ENCODE measurements at places on chromosomes 13 and 19.

GRCh38 chr19:3785938-3786824, at the start of gene MATK:
TSS of gene MATK (minus strand) at chr19:3786381. CDS start at chr19:3785135, 1,246 bp downstream.
- DNase-seq: no peak

DNA sequence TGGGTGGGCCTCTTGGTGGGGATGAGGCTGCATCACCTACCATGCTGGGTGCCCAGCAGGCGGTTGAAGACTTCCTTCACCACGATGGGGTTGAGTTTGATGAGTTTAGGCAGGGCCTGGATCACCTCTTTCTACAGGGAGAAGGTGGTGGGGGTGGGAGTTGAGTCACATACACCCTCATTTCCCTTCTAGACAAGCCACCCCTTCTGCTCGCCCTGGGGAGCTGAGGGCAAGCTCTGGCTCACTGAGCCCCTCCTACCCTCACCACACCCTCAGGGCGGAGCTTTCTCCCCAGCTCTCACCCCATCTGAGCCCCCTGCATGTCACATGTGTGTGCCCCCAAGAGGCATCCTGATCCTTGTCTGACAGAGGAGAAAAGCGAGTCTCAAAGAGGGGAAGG, 7.6 kb upstream of the RSPH6A start:
- no peak for DNase-seq

DNA sequence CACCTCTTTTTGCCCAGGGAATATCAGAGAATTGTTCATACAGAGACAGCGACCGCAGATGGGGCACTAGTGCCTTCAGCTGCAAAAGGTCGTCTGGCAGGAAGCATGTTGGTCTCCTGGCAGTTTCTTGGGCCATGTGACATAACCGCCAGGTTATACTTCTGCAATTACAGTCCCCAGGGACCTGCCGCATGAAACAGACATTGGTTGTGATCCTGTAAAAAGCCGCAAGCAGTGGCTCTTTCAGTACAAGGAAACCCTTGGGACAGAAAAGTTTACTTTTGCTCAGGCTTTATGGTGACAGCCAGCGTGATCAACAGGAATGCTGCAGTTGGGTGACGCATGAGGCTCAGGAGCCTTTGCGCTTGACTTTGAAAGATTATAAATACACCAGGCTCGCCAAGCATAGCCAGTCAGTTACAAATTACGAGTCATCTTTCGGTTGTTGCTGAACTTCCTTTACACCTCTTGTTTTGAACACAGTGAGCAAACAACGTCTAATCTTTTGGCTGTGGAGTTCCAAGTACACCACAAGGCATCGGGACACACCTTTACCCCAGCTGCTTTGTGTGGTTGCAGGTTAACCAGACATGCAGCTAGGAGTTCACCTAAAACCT, 50.5 kb upstream of the UBE2L5 start:
- no peak for DNase-seq

GRCh38 chr19:10079031-10079453, 7.1 kb upstream of the SHFL start:
- no peak for DNase-seq

DNA sequence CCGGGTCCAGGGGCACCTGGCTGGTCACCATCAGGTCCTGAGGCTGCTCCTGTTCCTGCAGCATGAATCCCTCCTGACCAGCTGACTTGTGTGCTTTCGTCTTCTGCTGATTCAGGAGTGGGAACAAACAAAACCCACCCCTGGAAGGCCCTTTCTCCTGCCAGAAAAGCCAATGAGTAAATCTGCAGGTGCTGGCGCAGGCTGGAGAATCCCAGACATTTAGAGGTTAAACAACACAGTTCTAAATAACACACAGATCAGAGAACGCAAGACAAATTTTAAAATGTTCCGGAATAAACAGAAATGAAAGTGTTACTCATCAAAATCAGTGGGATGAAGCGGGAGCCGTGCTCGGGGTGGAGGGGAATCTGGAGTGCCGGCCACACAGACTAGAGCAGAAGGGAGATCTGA, 60.6 kb upstream of the C13orf46 start:
- DNase-seq: no peak

- no peak for DNase-seq
These were observed 570.9 kb downstream of the PCDH9 start for GRCh38 chr13:66659286-66659685.

DNA sequence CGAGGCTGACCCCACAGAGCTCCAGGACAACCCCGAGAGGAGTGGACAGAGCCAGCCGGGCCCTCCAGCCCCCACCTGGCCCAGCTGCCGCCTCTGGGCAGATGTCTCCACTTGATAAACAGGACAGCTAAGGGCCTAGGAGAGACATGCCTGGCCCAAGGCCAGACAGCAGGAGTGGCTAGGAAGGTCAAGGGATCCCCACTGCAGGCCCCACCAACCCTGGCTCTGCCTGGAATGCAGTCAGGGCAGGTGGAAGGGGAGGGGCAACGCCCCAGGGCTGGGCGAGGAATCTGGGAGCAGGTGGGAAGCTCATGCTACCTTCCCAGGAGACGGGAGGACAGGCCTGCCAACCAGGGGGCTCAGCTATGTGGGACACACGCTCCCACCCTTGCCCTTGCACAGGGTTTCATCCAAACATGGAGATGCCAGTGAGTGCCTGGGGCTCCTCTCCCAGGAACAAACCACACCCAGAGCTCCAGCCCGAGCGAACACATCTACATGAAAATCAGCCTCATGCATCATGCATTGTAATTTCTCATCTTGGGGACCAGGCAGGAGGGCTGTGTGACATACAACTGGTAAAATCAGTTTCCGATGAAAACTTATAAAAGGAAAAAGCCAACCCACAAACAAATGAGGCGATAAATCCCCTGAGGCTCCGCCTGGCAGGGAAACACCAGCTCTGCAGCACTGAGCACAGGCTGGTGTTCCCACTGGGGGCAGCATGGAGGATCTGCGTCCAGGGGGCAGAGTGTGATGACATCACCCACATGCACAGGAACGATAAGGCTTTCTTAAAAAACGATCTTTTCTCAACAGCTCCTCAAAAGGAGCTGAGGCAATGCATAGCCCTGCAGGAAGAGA, 25.0 kb downstream of the SH3GL1 start:
- no peak for DNase-seq
